ENCODE measurements at places on chromosomes 11 and 22.

DNA sequence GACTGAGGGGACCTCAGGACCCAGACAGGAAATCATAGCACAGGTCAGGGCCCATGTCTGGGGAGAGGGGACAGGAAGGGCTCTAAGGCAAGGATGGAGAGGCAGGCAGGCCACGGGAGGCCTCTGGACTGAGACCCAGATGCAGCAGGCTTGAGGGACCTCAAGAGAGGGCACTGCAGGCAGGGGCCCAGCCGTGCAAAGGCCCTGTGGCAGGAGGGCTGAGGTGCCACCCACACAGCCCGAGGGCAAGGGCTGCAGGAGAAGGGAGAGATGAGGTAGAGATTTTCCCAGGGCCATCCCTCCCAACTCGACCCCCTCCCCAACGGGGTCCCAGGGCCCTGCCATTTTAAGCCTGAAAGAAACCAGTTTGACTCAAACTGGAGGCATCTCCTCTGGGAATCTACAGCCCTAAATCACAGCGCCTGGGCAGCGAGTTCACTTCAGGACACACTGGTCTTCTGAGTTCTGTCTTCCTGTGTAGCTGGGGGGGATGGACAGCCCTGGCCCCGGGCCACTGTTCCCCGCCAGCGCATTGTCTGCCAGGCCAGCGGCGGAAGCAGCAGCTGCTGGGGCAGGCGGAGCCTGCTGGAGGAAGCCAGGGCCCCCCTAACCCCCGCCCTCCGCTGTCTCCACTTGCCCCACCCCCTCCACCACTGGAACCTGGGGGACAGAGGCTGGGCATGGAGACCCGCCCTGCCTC, 20.3 kb upstream of the WNT7B start:
- DNase-seq: no peak

DNA sequence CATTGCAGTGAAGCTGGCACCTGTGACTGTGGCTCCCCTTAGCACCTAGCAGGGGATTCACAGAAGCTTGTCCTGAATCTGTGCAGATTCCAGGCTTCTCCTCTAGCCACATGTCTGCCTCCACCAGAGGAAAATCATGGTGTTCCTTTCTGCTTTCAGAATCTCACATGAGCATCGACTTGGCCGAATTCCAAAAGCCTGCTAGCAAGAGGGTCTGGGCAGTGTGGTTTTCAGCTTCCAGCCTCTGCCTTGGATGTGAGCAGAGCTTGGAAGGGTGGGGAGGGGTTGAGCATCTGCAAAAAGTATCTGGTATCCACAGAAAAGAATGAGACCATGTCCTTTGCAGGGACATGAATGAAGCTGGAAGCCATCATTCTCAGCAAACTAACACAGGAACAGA, 911.1 kb downstream of the TBC1D22A start:
- DNase-seq: no peak

DNA sequence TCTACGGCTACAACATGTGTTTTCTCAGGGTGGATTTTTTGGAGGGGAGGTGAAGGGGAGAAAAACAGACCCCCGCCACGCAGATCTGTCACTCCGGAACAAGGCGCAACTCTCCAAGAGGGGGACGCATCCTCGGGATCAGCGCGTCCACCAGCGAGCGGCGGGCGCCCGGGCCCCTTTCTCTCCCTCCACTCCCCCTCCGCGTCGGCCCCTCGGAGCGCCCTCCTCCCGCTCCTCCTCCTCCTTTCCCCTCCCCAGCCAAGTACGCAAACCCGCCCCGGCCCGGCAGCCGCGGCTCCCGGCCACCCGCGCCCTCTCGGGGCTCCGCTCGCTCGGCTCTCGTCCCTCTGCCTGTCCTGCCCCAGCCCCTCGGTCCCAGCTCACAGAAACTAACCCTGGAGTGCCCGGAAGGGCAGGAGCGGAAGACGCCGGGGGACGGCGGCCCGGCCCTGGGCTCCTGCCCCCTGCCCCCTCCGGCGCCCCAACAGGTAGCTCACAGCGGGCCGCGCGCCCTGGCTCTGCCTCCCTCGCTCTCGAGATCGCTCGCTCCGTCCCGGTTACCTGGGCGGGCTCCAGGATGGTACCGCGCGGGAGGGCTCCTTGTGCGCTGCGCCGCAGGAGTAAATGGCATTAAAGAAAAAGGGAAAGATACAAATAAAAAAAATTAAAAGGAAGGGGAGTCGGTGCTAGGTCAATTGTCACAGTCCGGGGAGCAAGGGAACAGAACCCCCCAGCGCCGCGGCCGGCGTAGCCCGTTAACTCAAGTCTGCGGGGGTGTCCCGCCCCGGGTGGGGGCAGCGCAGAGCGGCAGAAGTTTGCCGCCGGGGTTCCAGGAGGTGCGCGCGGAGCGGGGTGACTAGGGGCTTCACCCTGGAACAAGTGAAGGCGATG, 131.4 kb upstream of the C11orf58 start:
- DNase-seq: no peak

GRCh38 chr11:105137286-105137685, 2.3 kb downstream of the CARD18 start:
- no peak for DNase-seq

DNA sequence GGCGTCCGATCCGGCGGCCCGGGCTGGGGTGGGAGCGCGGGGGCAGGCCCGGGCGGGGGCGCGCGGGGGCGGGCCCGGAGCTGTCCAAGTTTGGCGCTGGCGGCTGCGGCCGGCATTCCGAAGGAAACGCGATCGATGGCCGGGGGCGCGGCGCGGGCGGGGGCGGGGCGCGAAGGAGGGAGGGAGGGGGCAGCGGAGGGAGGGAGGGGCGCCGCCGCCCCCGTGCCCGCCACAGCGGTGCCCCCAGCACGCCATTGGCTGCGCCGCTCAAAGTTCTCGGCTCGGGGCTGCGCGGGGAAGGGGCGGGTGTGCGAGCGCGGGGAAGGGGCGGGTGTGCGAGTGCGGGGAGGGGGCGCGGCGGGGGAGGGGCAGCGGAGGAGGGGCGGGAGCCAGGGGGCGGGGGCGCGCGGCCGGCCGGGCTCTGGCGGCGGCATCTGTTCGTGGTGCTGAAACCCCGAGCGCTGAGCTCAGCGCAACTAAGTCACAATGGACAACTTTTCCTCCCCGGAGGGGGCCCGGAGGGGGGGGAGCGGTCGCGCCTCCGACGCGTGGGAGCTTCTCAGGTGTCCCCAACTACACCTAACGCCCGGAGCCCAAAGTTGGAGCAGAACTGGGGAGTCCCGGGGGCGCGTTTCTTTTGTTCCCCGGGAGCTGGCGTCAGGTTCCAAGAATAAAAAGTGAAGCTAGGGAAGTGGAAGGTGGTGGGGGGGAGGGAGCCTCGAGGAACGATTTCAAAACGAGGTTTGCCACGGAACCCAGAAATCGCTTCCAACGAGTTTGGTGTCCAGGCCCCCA, 2.2 kb downstream of the PHF21B start:
- no peak for DNase-seq

DNA sequence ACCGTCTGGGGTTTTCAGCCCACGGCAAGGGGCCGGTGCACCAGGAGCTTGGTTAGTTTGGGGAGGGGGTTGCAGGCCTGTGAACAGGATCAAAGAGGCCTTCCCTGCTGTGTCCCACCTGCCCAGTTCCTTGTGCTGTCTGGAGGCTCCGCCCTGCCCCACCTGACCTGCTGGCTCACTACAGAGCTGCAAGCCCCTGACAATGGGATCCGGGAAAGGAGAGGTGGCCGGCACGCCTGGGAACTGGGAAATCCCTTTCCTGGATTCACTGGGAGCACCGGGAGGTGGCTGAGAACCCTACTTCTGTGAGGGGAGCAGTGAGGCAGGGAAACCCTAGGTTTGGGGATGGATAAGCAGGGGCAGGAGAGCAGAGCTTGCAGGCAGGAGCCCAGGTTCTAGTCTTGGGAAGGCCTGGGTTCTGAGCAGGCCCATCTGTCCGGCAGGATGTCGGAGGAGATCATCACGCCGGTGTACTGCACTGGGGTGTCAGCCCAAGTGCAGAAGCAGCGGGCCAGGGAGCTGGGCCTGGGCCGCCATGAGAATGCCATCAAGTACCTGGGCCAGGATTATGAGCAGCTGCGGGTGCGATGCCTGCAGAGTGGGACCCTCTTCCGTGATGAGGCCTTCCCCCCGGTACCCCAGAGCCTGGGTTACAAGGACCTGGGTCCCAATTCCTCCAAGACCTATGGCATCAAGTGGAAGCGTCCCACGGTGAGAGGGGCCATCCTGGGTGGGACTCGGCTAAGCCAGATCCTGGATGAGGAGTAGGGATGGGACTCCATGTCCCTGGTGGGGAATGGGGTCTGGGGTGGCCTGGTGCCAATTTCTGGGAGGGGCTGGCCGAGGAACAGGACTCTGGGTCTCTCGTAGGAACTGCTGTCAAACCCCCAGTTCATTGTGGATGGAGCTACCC, 786 bp downstream of the CAPN1 start:
- no peak for DNase-seq

DNA sequence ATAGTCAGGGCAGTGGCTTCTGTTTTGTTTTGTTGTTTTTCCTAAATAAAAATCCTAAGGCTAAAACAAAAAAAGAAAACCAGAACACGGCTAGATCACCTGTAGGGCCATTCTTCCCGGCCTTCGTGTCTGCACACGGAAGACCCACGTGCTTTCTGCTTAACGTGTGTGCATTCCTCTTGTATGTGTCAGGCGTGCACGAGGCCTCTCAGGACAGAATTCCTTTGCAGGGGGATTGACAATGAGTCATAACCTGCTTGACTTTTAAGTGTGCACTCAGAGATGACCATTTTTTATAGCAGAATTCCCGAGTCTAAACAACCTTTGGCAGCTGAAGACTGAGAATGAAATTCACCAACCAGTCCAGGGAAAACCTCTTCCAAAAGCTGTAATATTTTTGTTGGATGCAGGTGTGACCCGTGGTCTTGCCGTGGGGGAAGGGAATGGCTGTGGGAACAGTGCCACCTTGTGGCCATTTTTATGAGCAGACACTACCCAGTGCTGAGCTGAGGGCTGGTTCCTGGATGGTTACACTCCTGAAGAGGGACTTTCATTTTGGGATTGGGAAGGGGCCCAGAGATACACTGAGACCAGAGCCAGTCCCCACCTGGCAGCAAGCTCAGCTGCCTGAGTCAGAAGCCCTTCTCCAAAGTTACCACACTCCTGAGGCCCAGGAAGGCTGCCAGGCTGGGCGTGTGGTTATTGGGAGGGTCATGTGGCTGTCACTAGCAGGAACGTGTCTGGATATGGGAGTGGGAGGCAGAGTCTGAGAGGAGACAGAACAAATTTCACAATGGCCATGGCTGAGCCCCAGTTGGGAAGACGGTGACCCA, 35.7 kb upstream of the DKK3 start:
- DNase-seq: peak; percentile 65

DNA sequence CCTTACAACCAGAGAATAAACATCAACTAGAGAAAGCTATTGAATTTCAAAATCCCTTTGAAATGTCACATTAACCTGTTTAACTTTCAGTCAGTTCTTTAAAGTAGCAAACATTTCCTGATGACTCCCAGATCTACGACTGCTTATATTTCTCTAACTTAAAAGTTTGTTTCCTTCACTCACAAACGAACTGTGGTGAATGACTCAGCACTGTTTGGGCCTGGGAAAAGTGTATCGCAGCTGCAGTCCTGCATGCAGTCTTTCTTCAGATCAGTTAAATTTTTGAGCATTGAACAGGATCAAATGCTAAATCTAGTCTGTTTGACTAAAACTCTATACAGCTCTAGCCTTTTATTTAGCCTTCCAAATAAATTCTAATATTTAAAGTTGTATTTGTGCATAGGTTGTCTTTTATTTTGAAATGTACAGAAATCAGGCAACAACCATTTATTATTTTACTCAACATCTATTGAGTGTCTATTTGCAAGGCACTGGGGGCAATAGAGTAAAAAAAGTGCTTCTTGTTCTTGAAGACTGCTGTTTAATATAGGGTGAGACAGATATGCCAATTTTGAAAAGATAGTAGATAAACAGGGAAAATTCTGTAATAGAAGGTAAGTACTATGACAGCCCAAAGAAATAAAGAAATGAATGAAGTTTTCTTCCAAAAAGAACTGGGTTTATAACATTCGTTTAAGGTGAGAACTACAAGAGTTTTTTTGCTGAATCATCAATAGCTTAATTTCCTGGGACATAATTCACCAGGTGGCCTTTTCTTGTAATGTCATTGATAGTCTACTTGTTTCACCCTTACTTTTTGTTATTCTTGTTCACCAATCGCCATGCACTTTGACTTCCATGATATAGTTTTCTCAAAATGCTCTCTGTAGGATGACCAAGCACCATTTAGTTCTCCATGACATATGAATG, 235.4 kb downstream of the METTL15 start:
- DNase-seq: no peak

DNA sequence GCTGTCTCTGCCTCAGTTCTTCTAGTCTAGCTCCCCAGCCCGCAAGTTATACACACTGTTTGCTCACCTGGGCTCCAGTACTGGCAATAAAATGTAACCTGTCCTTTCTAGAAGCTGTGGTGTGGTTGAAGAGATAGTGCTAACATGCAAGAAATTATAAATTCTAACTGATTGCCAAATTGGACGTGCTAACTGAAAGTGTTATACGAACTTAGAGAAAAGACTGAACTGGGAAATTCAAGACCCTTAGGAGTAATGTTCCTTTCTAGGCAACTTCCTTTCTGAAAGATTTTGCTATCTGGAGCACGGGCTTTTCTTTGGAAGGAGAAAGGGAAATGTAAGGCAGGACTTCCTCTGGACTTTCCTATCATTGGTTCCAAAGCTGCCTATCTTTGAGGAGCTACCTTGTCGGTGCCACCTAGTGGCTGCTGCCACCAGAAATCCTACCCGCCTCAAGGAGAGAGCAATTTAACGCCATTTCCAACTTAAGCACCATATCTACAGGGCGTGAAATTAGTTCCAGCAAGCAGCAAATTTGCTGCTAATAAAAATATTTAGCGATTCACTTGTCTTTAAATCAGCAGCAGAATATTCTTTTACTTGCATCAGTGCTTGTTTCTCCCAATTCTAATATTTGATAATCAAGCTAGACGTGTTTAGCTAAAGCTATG, 12.7 kb upstream of the TMEM218 start:
- peak; percentile 49 for DNase-seq

GRCh38 chr11:8186429-8186828, 17.6 kb upstream of the RIC3 start:
- no peak for DNase-seq

DNA sequence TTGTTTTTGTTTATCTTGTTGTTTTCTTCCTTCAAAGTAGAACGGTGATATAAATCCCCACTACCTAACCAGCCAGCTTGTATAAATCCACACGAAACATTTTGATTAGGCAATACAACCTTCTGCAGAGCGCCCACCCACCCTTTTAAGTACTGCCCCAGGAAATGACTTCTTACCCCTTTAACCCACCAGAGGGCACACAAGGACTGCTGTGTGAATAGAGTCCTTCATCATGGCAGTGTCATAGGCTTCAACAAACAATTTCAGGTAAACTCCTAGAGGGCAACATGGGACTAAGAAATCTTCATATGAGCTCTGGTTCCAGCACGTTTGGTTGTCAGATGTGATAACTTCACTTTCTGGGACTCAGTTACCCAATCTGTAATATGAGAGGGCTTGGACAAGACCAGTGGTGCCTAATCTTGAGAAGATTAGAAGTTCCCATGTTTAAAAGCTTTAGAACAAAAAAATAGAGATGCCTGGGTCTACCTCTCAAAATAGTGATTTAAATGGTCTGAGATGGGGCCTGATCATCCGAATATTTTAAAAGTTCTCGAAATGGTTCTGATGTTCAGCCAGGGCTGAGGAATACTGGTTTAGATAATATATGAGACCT, 56.1 kb downstream of the PIWIL4 start:
- peak; percentile 55 for DNase-seq

Data from CD4-positive, alpha-beta T cell treated with Interleukin-17A for 1 hour (primary cell).